8988T (cell line): ENCODE measurements at places on chromosomes 13 and 19.

- DNase-seq = no peak
Measured at GRCh38 chr19:56134654-56134921, 6.5 kb upstream of the ZNF444 start.

- DNase-seq = peak; percentile 46
Measured at GRCh38 chr19:20776083-20777076, at the start of gene ZNF66. Gene ZNF66, plus strand, starts transcription at chr19:20776304. Its CDS starts 144 bp downstream, at chr19:20776448.

DNA sequence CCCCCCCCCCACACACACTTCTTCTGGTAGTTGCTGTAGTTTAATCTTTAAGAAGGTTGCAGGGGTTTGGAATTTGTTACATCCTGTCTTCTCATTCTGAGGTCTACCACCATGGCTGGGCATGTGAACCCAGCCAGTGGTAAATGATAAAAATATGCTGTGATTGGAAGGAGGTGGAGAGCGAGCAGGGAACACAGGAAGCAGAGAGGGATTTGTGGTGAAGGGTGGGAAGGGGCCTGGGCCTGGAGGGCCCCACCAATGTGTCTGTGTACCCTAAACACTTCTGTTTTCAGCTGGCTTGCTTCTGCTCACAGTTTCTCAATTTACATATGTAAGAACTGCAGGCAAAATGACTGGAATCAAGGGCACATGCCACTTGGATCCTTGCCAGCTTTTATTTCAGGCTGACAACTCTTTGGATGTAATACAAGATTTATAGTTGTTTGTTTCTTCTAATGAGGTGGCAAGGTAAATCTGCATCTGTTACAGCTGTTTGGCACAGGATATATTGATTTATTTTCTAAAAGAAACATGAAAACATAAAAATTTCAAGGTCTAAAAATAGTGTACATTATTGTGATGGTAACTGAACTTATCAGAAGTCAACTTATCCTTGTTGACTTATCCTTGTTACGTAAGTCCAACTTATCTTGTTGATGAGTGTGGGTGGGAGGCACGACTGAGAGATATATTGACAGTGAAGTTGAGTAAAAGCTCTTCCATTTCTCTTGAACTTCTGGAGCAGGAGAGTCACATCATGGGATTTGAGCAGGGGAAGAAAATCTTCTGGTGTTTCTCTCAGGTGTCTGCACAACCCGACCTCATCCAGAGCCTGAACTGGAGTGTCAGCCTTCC lies 313.2 kb downstream of the SHISA2 start:
- DNase-seq = no peak

GRCh38 chr13:61029064-61029463 lies 386.6 kb downstream of the PCDH20 start:
- no peak for DNase-seq

- DNase-seq = no peak
Measured at GRCh38 chr19:33404506-33405253, 31.2 kb downstream of the CEBPG start.

DNA sequence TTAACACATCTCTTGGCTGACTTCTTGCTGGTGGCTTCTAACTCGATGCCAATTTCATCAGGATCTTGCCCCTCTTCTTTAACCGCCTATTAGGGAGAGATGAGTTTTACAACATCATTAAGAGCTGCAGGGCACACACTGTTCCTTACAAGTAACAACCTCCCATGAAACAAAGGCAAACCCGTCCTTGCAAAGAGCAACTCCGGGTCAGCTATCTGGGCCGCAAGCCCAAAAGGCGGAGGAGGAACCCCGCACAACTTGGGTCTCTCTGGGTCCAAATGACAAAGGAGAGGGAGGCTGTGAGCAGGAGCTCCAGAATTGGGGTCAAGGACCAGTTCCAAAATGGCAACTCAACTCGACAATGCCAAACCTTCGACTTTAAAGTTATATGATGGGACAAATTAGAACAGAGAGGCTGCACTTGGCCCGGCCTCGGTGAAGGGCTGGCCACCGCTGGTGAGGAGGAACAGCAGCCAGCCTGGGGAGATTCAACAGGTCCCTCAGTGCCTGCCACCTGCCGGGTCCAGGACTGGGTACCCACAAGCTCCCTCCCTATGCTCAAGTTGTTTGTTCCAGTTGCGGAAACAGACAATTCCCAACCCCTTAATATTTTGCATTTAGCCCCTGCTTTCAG lies 1.1 kb downstream of the SAFB2 start:
- no peak for DNase-seq
